ENCODE measurements at places on chromosomes 2 and 18.

- no peak for DNase-seq
These were observed 151.8 kb downstream of the HDAC4 start for GRCh38 chr2:239249048-239249447.

DNA sequence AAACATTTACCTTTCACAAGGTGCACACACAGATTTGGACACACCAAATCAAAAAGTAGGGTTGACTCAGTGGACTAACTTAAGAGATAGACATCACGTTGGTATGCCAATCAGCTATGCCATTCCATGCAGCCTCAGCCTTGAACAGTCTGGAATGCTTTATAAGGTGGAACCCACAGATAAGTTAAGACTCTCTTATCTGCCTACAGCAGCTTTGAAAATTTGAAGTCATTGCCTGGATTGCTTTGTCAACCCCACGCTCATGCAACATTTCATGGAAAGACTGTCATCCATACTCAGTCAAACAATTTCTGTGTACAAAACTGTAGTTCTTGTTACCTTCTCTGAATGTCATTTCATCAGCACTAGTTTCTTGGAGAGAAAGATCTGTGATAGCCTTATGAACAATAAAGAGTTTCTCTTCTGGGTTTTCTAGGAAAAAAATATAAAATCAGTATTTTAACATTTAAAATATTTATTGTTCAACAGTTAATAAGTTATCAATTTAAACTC, 1.2 kb downstream of the ERMN start:
- DNase-seq, result no peak

GRCh38 chr2:16162491-16163040, 222.2 kb downstream of the MYCN start:
- no peak for DNase-seq

- no peak for DNase-seq
These were observed 38.7 kb downstream of the UBE2F start for GRCh38 chr2:238005528-238005927.

GRCh38 chr2:99928470-99929053, 213.8 kb downstream of the AFF3 start:
- no peak for DNase-seq

GRCh38 chr2:18792226-18792629, 202.9 kb upstream of the NT5C1B start:
- DNase-seq, result no peak

DNA sequence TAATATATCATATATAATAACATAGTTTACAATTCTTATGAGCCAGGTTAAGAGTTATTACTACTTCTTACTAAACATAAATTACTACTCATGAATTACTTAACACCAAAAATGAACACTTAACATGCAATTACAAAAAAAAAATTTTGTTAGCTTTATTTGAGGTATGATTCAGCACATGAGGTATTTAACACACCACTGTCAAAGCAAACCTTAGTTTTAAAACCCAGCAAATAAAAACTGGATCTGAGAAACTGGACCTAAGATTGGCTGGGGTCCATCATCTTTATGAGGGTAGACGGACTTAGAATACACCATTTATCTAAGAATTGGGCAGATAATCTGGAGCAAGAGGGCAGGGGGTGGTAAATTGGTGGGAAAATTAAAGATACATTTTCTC, 81.8 kb upstream of the CREB1 start:
- DNase-seq, result no peak

- peak; percentile 46 for DNase-seq
These were observed 618.6 kb downstream of the ZEB2 start for GRCh38 chr2:143901185-143901842.

DNA sequence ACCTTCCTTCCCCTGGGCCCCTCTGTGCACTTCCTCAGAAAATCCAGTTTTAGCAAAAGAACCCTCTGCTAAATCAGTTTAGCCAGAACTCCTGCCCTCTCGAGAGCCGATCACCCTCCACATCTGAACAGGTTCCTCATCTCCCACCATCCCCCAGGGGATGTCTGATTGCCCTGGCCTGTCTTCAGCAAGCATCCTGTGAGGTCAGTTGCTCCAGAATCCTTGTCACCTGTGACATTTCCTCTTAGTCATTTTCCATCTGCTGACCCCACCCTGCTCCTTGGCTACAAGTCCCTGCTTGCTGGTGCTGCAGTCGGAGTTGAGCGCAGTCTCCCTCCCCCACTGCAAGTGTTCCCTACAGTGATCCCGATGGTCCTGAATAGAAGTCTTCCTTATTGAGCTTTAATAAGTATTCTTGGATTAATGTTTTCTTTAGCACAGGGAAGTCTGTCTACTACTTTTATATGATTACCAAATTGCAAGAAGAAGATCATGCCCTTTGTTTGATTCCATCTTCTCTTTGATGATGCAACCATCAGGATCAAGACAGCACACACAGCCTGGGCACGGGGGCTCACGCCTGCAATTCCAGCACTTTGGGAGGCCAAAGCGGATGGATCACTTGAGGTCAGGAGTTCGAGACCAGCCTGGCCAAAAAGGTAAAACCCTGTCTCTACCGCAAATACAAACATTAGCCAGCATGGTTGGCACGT, 30.9 kb upstream of the UBE2F start:
- DNase-seq, result no peak

GRCh38 chr2:101151859-101152271, 683 bp upstream of the TBC1D8 start:
- DNase-seq, result no peak

- no peak for DNase-seq
These were observed 27.5 kb upstream of the LDLRAD4 start for GRCh38 chr18:13191031-13191430.

DNA sequence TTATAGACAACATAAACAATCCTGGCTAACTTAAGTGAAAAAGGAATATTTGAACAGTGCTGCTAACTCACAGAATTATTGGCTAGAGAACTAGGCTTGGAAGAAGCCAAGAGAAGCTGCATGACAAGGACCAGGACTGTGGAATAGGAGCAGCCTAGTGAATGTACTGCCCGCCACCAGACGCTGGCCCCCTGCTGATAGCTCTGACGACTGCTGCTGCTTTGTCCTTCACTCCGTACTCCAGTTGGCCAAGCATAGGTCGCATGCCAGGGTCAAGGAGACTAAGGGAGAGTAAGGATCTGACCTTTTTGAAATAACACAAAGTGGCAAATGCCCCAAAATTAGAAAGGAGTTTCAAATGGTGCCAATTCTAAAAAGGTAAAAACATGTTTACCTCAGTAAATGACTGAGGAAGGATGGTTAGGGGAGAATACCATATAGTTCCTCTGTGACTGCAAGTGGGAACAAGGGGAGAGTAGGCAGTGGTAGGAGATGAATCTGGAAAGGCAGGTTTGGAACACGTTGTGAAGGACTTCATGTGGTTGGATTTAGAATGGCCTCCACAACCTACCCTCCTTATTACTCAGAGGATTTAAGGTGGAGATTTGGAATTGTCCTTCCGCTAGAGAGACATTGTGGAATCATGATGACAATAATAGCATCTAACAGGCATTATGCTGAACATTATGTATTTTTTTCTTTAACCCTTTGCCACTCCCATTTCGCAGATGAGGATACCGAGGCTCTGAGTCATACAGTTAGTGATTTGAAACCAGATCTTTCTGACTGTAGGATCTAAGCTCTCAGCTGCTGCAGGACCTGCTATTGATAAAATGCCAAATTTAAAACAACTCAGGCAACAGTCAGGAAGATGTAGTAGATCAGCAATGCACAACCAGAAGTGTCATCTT, 19.5 kb downstream of the STRADB start:
- no peak for DNase-seq

DNA sequence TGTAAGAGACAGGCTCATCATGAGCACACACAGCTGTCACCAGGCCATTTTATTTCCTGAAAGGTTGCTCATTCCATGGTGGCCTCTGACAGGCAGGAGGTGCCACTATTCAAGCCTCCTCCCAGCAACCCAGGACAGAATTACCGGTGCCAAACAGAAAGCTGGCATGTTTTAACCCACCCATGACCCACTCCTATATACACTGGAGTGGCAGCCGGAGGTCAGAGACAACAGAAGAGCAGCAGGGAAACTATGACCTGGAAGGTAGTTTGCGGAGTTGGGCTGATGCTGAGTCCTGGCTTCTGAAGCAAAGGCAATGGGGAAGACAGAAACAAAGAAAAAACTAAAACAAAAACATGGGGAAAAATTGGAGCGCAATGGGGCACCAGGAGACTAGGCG, 2.3 kb downstream of the RFTN2 start:
- no peak for DNase-seq

DNA sequence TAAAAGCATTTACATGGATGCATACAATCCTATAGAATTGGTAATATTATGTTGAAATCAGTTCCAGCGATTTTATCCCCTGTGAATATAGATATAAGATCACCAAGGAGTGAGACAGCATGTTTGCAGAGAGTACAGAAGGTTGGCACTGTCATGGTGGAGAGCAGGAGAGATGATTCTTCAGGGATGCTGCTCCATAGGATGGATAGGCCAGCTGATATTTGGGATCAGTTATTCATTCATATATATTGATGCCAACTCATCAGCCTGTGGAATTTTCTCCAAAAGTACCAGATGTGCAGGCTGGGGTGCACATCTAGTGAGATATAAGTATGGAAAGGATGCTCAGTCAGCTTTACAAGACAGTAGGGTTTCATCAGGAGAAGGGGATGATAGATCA, 139.9 kb downstream of the IKZF2 start:
- no peak for DNase-seq

GRCh38 chr2:201559067-201559710, 84.1 kb downstream of the TMEM237 start:
- DNase-seq, result no peak

DNA sequence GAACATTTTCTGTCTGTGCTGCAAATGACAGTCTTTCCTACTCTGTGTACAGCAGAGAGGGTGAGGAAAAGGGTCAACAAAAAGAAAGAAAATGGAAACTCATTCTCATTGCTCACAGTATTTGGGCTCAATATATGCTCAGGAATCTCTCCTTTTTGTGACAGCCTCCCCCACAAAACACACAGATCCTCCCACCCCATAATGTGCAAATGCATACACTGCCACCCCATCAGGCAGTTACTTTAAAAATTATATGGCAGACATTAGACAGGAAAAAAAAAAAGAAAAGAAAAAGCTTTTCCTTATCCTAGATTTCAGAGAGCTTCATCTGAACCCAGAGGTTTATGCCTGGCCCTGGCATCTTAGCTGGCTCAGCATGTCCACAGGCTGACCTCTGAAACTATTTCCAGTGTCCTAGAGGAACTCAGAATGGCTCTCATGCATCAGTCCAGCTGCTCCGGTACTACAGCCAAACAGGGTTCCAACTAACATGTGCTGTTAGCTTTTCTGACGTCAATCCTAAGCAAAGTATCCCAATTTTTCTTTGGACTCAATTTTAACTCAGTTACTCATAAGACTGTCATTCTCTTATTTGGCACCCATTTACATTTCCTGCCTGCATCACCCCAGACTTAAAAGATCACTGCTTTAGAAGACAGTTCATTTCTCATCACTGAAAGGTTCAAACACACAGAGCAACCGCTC, 105.9 kb downstream of the RBMS1 start:
- peak; percentile 69 for DNase-seq

- DNase-seq, result peak; percentile 29
These were observed 35.5 kb downstream of the EFEMP1 start for GRCh38 chr2:55887901-55888624.

DNA sequence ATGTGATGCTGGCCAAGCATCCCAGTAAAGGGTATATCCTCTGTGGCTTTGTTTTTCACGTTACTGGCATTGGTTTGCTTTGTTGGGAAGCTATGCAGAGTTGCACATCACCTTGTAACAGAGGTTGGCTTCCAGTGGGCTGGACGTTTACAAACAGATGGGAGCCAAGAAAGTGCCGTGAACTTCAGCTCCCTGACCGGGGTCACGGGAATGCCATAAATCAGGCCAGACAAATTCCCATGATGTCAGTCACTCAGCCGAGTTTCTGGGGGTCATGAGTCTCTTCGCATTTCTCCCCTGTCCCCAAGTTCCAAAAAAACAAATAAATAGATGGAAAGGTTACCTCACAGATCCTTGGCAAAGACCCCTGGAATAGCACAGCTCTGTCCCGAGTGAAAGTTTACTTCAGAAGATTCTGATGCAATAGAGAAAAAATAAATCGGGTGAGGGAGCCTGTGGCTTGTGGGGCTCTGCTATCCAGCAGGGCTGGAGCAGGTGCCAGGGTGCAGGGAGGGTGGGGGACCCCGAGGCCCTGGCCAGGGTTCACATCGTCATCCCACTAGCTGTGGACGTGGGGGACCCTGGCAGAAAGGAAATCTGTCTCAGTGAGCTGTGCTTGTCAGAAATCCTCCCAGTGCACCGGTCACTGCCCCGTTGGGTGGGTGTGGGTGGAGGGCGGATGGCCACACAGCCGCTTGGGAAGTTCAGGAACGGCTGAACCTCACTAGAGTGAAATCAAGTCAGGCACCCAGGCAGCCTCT, 27.8 kb downstream of the TWIST2 start:
- no peak for DNase-seq

- DNase-seq, result no peak
These were observed 92.0 kb downstream of the POU3F3 start for GRCh38 chr2:104945866-104946265.

DNA sequence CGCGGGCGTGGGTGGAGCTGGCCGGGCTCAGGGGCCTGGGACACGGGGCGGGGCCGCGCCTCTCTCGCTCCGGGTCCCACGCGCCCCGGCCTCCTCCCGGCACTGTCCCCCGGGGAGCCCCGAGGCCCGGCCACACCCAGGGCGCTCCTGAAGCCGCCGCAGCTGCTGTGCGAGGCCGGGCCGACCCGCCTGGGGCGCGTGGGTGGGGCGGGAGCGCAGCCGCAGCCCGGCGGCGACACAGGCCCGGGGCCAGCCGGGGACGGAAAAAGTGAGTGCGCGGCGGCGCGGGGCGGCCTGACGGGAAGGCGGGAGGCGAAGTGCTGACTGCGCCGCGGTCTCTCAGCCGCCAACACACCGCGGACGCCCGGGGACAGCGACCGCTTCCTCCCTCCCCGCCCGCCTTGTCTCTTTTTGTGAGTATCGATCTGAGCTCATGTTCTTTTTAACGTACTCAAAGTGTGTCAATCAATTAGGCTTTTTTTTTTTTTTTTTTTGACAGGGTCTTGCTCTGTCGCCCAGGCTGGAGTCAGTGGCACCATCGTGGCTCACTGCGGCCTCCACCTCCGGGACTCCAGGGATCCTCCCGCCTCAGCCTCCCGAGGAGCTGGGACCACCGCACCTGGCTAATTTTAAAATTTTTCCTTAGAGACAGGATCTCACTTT, 14.5 kb downstream of the PDCD1 start:
- DNase-seq, result peak; percentile 74

Data from hepatic stellate cell (primary cell).